ENCODE measurements at places on chromosomes 16 and 17.

DNA sequence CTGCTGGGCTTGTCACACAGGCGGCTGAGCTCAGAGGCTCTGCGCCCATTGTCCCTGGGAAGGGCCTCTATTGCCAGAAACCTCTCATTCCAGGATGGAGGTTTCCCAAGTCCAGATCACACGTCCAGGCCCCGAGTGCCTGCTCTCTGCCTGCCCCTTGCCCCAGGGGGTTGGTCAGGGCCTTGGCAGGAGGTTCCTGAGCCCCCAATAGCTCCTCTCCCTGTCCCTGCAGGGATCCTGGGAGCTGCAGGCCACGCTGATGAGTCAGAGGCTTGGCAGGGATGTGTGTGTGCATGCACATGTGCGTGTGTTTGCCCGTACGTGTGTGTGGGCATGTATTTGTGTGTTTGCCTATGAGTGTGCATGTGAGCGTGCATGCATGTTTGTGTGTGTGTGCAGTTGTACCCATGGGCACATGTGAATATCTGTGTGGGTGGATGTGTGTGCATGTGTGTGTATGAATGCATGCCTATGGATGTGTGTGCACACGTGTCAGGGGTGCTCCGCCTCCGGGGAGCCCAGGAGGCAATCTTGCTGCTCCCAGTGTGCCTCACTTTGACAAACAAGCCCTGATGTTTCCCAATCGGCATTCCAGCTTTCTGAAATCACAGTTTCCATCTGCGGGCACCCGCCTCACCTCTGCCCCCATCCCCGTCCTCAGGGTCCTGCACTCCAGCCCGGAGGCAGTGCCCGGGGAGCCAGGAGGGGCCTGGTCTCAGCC is 98.4 kb upstream of the GSE1 start:
- DNase-seq = peak; percentile 92

DNA sequence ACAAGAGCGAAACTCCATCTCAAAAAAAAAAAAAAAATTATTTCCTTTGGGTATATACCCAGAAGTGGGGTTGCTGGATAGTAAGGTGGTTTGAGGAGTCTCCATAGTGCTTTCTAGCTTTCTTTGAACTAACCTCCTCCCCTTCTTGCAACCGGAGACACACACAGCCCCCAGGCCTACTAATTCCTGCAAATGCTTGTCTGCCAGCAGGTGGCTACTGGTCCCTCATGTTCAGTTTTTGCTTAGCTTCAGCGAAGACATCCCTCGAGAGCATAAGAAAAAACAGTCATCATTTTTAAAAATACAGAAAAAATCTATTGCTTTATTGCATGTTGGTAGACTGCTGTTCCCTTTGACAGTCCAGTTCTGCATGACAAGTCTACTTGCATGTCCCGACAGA is 439.0 kb downstream of the UTP18 start:
- DNase-seq = no peak

GRCh38 chr16:16871196-16871595 is 492.3 kb downstream of the NPIPA7 start:
- no peak for DNase-seq

GRCh38 chr16:66473654-66474519 is 46.8 kb downstream of the BEAN1 start:
- DNase-seq = no peak

DNA sequence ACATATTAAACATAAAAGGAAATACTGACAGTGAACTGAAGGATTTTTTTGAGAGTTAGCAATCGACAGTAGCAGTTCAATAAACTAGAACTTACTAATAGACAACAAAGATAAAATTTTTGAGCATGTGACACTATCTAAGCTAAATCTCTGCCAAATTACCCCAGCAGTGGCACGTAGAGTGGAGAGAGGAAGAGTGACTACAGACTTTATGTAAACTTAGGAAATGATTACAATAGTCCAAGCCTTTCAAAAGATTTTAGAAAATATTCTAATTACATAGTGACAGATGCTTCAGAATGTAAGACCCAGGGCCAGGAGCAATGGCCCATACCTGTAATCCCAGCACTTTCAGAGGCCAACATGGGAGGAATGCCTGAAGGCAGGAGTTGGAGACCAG is 52.4 kb downstream of the CFDP1 start:
- peak; percentile 73 for DNase-seq

GRCh38 chr17:40178021-40178601 is 841 bp downstream of the RAPGEFL1 start:
- no peak for DNase-seq

DNA sequence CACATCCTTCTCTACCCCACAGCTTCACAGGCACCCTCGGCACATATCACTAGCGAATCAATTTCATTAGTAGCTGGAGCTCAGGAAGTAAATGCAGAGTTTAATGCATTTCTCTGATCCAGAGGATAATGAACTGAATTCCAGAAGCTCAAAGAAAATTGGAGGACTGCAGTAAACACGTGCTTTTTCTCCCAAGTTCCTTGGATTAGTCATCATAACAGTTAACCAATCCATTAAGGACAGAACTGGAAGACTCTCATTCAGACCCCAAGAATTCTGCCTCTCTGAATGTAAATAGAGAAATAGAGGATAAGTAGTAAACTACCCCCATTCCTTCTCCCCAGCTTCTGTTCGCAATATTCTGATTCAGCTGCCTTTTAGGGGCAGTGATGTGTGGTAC is 40.7 kb downstream of the DUSP14 start:
- DNase-seq = peak; percentile 15

DNA sequence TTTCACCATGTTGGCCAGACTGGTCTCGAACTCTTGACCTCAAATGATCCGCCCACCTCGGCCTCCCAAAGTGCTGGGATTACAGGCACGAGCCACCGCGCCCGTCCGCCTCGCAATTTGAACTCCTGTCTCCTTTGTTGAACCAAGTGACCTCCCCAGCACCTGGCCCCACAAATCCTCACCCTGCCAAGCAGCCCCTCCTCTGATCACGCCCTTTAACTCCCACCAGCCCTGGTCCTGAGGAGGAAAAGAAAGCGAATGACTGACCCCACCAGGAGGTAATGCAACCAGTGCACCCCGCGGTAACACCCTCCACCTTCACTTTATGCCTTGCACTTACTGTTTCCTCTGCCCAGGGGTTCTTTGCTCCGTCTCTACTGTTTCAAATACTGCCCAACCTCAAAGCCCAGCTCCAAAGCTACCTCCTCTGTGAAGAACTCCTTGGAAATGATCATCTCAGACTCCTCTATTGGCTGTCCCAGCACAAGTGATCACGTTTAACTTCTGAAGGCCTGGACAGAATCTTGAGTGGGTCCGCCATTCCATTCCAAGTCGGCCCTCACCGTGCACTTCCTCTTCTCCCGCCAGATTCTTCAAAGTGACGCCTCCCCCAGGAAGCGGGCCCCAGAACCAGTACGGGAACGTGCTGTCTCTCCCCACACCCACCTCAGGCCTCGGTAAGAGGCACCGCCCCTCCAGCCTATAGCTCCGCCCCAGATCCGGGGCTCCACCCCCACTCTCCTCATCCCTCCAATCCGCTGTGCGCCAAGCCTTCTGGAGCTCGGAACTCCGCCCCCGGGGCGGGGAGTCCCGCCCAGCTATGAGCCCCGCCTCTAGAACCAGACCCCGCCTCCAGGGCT is 4.4 kb downstream of the CD19 start:
- DNase-seq = peak; percentile 77

DNA sequence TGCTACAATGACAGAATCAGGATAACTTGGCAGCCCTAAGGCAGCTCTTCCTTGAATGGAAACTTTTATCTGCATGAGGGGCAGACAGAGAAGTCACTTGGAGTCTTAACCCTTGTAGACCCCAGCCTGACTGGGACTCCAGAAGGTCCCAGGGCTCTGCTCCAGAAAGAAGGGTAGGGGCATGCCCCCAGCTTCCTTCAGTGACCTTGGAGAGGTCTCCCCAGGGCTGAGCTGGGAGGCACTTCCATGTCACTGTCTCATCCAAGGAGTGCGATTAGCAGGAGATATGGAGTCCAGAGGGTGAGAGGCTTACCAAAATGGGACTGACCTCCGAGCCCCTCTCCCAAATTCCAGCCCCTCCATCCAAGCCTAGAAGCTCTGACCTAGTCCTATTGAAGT is 3.4 kb upstream of the NLRC5 start:
- DNase-seq = no peak

DNA sequence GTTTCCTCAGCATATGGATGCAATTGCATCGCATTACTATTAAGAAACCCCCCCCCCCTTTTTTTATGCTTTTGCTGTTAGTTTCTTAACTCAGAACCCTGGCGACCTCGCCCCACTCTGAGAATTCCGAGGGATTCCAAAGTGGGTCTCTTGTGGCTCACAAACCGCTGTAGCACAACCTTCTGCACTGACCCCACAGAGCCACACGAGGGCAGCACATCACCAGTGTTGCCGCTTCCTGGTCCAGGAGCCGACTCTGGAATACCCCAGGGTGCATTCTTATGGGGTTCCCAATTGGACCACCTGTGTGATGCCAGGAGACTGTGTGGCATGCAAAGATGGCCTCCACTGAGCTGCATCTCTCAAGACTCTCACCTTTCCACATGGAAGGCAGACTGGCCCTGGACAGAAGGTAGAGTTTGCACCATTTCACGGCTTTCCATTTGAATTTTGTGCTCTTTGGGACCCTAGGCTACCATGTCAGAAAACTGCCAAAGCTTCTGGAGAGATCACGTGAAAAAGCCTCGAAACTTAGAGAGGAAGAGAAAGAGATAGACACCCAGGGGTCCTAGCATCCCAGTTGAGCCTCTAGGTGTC is 432.7 kb upstream of the ASIC2 start:
- DNase-seq = peak; percentile 1

- peak; percentile 88 for DNase-seq
These were observed 34.3 kb downstream of the VPS35L start for GRCh38 chr16:19589771-19590302.

DNA sequence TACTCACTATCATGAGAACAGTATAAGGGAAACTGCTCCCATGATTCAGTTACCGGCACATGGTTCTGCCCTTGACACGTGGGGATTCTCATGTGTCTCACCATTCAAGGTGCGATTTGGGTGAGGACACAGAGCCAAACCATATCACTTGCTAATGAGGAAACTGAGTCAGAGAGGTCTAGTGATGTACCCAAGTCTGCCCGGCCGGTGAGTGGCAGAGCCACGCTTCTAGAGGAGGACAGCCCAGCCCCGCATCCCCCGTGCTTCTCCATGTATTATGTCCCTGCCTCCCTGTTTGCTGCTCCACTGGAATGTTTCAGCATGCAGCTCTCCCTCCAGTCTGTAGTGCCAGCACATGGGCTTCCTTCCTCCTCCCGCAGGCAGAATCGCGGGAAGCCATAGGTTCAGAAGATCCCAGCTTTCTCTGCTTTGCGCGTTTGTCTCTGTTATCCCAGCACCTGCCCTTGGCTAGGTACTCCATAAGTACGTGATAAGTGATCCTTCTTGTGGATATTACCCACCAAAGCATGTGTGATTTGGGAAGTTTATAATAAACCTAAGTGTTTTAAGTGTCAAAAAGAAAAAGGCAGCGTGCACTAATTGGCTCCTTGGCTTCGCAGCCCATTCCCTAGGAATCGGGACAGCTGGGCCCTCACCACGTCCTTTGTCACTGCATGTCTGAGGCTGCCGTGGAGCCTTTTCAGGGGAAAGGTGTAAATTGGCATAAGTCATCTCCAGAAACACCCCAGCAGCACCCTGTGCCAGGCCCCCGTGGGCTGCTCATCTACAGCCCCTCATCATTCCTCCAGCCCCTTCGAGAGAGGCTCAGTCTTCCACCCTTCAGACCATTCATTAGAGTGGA is 103.8 kb downstream of the CLEC16A start:
- no peak for DNase-seq

- DNase-seq = peak; percentile 39
These were observed 124.8 kb downstream of the MAP2K6 start for GRCh38 chr17:69539274-69539673.

DNA sequence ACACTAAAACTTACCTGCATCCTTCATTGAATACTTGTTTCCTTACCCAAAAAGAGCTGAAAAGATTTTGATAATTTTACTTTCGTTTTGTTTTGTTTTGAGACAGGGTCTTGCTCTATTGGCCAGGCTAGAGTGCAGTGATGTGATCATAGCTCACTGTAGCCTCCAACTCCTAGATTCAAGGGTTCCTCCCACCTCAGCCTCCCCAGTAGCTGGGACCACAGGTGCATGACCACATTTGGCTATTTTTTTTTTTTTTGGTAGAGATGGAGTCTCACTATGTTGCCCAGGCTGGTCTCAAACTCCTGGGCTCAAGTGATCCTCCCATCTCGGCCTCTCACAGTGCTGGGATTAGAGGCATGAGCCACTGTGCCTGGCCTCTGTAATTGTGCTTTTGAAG is 10.0 kb upstream of the TCAP start:
- no peak for DNase-seq
